ENCODE measurements at places on chromosomes 2 and 18.

GRCh38 chr2:217886720-217887309 is 116.0 kb downstream of the TNS1 start:
- peak; percentile 87 for DNase-seq

DNA sequence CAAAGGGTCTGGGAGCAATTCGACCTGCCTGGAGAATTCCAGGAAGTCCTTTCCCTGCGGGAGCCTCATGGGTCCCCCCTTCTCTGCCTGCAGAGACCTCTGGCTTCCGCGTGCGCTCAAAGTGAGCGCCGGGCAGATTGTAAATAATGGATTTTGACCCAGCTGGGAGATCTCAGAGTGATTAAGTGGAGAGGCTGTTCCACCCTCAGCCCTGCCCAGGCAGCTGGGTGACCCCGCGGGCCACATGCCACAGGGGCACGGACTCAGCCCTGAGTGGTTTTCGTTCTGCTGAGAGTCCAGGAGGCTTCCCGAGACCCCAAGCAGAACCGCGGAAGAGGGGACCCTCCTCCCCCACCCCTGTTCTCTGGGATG is 1.2 kb downstream of the KCNG2 start:
- DNase-seq: peak; percentile 40

GRCh38 chr2:168208652-168209051 is 38.7 kb downstream of the STK39 start:
- peak; percentile 86 for DNase-seq

GRCh38 chr2:135056790-135057189 is 4.7 kb downstream of the RAB3GAP1 start:
- DNase-seq: no peak

DNA sequence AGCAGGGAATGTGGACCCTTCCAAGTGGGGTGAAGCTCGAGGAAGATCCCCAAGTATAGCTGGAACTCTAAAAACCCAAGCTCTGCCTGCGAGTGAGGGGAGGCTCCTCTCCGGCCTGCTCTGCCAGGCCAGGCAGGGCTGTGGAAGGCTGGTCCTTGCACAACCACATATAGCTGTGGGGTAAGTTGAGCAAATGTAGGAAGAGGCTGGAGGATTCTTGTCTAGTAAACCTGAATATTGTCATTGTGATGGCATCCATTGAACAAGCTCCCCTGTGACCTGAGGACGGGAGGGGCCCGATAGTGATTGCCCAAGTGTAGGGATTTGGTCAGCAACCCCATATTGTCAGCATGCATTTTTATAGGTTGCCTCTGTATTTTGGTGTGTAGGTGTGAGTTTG is 103.0 kb downstream of the ACKR3 start:
- DNase-seq: no peak
